Hepatocyte (in vitro differentiated cells): ENCODE measurements at places on chromosomes 7 and 10. TPM values are rescaled to one million over a fixed set of nuclear protein-coding genes. Genes with fewer than 3 reads are reported as not detected.
A peak's percentile ranks its signal among the peaks of the same experiment; 100 is the strongest.

MYL7 gene
- total RNA-seq = 0.36 and 5.2 TPM in 2 replicates

UNCX gene
- not detected in 2 replicates for total RNA-seq

NPC1L1 gene
- total RNA-seq = 14.8 and 20.6 TPM in 2 replicates

UPK3BL2 gene
- 0.48 and 1.8 TPM in 2 replicates for total RNA-seq

TMEM176A gene
- total RNA-seq = 202 and 224 TPM in 2 replicates

SDK1 gene
- 7.4 and 10.0 TPM in 2 replicates for total RNA-seq

PVRIG gene
- total RNA-seq = not detected in 2 replicates

ZFAND4 gene
- total RNA-seq = 12.0 and 12.7 TPM in 2 replicates

CHST15 gene
- 4.1 and 4.5 TPM in 2 replicates for total RNA-seq

CRTAC1 gene
- total RNA-seq = 0.47 and 0.84 TPM in 2 replicates

SPRN gene
- 0.28 and 0.97 TPM in 2 replicates for total RNA-seq

AIMP2 gene
- 55.1 and 55.4 TPM in 2 replicates for total RNA-seq

GRCh38 chr7:19113855-19114550 is 3.4 kb downstream of the TWIST1 start:
- no peak for DNase-seq

- no peak for DNase-seq
Measured at GRCh38 chr7:118801366-118801765, 576.9 kb downstream of the ANKRD7 start.

- DNase-seq = no peak
Measured at GRCh38 chr10:12360461-12360860, 11.1 kb downstream of the CAMK1D start.

- peak; percentile 69 for DNase-seq
Measured at GRCh38 chr7:22269963-22270362, 87.0 kb downstream of the RAPGEF5 start.

DNA sequence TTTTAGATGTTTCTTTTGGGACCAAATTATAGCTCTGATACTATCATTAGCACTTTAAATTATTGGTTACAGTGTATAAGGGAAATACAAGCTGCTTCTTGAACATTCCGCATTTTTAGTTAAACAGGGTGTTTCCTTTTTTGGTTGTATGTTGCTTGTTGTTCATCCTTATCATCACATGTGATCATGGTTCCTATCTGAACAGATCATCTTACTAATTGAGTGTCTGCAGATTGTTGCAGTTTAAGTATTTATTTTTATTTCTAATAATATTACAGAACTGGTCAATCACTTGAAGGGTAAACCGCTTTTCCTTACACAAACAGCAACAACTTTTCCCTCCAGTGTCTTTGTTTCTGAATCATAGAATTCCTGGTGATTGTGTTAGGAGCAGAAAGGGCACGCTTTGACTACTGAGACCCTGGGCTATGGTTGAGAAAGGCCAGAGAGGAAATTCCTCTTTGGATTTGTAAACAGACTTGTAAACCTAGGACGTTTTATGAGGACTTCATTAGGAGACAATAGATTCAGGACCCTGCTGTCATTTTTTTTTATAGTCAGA is 37.2 kb downstream of the CHN2 start:
- DNase-seq = no peak

DNA sequence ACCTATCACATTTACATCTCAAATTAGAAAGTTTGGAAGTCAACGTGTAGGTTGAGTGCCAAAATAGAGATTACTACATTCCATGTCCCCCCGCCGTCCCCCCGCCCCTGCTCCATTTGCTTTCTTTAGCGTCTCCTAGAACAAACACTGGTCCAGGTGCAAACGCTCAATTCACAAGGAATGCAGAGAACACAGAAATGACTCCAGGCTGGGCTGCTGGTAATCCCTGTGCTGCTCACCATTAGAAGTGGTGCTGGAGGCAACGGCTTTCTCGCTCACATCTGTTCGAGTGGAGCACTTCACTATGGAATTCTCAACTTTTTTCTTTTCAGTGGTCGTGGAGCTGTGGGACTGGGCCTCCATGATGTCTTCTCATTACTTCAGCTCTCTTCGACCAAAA is 14.1 kb downstream of the GLI3 start:
- no peak for DNase-seq

DNA sequence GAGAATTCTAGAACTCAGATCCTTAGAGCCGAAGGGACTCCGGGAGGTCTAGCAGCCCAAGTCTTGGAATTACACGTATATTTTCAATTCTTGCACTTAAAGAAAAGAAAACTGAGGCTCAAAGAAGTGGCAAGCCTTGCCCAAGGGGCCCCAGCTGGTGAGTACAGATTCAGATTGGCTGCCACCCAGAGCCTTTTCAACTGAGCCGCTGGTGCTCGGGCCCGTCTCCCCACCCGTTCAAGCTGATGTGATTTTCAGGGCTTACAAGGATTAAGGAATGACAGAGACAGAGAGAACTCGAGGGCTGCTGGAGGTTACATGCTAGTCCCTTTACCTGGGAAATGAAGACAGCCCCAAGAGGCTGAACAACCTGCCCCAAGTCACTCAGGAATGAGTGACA is 117.8 kb downstream of the ABLIM1 start:
- no peak for DNase-seq

- no peak for DNase-seq
Measured at GRCh38 chr10:113431398-113432160, 121.3 kb upstream of the HABP2 start.

DNA sequence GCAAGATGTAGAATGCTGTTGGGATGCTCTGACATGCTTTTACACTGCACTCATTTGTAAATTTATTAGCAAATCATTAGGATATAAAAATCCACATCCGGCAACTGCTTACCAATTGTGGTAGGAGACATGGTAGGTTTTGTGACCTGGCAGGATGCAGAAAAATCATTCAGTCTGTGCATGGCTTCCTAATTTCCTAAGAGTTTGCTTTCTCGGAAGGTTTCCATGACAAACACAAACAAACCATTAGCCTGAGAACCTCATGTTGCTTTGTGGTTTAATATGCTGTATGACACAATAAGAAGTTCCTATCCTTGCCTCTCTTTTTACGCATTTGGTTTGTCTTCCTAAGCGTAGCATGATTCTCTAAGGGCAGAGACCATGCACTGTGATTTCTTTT is 14.7 kb upstream of the LMBR1 start:
- peak; percentile 14 for DNase-seq

DNA sequence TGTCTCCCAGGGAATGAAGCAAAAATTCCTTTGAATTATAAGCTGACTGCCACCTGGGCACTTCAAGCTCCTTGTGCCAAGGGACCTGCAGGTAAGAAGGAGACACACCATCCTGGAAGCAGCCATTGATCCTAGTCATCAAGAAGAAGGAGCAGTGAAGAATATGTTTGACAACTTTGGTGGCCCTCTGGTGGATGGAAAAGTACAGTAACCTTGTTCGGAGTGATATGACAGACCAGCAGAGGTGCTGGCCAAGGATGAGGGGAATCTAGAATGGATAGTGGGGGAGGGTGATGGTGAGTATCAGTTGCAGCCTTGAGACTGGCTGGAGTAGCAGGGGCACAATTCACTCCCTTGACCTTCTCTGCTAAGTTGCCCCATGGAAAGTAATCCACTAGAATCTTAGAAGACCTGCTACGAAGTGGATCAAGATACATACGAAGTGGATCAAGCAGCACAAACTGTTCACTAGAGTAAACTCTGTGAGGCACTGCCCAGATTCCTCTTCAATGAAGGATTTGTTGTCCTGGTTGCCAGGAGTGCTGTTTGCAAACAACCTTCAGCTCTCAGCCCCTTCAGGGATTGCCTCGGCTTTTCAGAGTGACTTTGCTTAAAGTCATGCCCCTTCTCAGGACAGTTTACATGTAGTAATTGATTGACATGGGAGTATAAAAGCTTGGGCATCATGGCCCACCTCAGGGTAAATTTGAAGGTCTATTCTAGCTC is 44.8 kb upstream of the ORC5 start:
- DNase-seq = no peak

DNA sequence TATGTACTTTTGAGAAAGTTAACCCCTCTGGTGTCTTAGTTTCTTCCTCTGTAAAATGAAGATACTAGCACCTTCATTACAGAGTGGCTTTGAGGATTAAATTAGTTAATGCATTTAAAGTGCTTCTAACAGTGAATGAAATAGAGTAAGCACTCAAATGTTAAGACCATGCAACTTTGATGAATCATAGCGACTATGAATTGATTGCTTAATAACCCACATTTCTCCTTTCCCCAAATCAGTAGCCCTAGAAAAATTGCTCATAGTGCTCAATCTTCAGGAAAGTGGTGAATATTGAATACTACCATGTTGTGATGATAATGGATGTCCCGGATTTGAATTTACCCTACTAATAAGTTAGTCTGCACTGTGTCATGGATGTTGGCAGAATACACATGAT is 48.1 kb downstream of the CD36 start:
- no peak for DNase-seq

GRCh38 chr7:126398285-126398684 is 854.5 kb downstream of the GRM8 start:
- no peak for DNase-seq

DNA sequence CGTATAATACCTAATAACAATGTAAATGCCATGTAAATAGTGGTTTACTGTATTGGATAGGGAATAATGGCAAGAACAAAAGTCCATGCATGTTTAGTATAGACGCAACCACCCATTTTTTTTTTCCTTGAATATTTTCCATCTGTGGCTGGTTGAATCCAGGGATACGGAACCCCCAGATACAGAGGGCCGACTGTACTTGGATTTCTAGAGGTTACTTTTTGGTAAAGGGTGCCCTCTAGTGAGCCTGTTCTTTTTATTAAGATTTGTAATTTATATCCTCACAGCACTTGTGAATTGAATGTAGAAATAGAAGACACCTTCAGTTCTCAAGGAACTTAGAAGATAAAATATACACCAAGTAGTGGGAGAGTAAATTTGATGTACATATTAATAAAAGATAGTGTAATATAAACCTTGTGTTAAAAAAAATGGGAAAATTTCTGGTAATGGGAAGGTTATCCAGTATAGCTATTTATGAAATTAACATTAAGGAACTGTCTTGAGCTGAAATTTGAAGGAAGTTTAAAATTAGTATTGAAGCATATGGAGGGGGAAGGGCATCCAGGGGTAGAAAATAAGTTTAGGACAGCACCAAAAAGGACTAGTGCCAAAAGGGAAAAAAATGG is 32.0 kb downstream of the EXOC6 start:
- DNase-seq = peak; percentile 60

DNA sequence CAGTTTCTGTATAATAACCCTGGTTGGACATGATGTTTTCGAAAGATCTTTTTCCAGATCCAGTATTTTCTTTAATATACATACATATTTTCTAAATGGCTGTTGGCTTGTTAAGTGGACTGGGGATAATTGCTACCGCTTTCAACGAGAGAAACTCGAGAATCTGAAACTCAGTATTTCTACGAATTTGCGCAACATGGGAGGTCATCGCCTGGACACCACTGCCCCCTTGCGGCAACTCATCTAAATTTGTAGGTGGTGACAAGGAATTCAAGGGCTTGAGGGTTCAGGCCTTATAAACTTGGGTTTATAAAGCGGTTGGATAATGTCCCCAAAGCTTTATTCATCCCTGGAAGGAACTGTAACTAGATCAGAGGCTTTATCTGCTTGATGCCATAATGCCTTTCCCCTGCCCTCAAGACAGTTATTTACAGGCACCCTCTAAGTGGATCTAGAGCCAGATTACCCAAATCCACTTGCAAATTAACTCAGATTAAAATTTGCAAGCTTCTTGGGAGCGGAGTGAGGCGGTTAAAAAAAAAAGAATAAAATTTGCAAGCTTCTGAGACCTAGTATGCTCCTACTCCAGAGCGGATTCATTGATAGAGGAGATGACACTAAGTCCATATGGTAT is 21.3 kb upstream of the KCNK18 start:
- DNase-seq = peak; percentile 87

DNA sequence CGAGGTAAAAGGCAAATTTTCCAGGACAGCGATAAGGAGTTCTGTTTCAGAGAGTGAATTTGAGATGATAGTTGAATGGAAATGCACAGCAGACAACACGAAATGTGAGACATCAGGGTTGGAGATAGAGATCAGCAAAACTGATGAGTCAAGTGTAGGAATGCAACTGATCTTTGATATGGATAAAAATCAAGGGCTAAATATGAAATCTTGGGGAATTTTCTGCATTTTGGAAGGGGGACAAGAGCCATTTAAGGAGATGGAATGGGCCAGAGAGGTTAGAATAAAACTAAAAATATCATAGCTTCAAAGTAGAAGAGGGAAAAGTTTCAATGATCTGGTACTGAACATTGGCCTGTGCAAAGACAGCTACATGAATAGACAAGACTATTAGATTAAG is 11.5 kb downstream of the CISD1 start:
- DNase-seq = no peak

DNA sequence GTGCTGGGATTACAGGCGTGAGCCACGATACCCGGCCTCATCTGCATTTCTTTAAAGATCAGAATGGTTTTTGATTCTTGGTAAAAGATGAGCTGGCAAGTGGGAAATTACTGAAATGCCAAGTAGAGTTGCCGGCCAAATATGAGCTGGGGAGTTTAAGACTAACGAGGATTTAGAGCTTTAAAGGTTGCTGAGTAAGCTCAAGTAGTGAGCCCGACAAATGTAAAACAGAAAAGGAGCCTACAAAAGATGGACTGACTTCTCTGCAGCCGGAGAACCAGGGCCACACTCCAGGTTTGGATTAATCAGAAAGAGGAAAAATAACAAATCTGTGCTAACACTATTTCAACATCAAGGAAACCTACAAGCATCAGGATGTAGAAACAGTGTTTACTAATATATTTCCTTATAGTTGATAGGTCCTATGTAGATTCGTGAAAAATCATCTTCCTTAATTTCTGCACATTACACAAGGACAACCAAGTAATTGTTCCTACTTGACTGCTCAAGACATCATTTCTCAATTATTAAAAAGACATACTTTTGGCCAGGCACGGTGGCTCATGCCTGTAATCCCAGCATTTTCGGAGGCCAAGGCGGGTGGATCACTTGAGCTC is 49.6 kb downstream of the MPP7 start:
- DNase-seq = no peak

- DNase-seq = peak; percentile 55
Measured at GRCh38 chr7:45872116-45873034, 507 bp downstream of the CCDC201 start.
